ENCODE measurements at places on chromosomes 12 and 14.

- DNase-seq = no peak
Measured at GRCh38 chr12:1553536-1553935, 40.8 kb downstream of the FBXL14 start.

DNA sequence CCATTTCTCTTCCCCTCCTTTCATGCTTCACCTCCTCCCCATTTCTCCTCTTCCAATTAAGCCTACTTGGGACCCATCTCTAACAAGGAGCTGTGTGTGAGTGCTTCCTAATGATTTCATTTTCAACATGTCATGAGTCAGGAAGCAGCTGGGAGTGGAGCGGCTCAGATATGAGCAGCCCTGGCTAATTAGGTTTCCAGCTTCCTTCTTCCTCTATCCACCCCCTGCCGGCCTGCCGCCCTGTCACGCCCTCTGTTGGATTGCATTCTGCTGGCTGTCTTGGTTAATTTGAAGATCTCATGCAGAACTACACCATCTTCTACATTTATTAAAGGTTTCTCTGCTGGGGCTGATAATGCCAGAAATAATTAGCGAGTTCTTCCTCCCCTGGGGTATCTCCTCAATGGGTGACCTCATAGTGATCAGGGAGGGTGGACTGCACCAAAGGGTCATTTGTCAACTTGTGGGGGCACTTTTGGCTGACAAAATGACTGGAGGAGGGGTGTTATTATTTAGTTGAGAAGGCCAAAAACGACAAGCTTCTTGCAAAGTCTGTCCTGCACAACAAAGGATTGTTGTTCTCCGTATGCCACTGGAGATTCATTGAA, 300.9 kb upstream of the SRRM4 start:
- no peak for DNase-seq

DNA sequence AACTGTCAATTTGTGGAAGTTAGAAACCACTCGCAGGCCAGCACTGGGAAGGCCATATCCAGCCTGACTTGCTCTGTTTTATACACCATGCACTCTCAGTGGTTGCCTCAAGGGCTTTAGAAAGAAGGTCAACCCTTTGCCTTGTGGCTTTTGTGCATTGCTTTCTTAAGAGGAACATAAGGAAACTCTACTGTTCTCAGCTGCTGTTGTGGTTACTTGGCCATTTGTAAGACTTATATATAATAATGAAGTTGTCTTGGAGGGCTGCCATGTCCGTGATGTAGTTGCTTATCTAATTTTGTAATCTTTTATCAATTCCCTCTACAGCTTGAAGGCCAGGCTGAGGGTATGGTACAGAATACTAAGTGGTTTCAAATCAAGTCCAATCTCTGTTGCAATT, 637.8 kb downstream of the DIO2 start:
- no peak for DNase-seq

DNA sequence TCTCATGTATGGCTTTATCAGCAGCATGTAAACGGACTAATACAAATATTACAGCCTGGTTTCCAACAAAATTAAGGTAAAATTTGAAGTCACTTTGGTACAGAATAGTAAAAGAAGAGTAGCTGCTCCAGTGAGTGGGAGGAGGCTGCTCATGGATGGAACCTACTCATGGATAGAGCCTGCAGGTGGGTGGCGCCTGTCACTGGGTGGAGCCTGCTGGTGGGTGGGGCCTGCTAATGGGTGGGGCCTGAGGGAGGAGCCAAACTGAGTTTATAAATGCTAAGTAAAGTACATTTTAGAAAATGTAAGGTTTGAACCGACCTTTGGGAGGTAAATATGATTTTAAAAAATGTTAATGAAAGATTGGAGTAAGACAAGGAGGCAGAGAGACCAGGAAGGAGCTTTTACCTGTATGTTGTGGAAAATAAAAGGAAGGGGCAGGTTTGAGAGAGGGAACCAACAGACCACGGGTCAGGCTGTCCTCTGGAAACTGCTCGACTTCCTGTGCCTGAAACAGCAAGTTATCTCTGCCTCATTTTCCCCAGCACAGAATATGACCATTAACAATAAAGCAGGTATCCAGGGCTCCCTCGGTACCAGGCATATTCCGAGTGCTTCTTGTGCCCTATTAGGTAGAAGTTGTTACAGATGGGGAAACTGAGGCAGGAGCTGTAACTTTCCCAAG, 55.9 kb upstream of the SEL1L start:
- DNase-seq = no peak

- DNase-seq = no peak
Measured at GRCh38 chr12:42893803-42894202, 304.3 kb upstream of the PRICKLE1 start.

DNA sequence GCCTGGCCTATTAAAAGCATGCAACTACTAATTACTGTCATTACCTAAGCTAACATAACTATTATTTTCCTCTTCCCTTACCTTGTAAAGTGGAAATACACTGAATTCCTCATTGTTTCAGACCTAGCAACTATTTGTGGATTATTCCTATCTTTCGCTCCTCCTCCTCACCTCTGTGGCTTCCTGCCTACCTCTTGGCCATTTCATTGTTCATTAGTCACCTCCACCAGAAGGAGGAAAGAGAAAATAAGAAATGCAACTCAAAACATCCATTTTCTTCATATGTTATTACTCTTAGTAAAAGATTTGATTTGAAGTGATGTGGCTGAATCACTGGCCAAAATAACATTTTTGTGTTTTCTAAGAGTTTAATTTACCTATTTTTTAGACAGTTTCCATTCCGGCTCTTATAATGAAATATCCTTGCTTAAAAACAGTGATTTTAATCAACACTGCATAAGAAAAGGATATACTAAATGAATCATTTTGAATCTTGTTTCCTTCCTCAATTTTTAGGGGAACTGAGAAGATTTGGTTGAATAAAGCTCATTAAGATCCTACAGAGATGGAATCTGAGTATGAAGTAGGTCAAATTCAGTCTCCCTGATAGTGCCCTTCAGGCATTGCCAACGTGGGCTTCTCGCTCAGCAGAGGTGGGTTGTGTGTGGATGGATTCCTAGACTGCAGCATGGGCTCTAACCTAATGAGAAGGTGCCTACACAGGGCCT, 27.6 kb upstream of the ARHGAP5 start:
- DNase-seq = no peak

DNA sequence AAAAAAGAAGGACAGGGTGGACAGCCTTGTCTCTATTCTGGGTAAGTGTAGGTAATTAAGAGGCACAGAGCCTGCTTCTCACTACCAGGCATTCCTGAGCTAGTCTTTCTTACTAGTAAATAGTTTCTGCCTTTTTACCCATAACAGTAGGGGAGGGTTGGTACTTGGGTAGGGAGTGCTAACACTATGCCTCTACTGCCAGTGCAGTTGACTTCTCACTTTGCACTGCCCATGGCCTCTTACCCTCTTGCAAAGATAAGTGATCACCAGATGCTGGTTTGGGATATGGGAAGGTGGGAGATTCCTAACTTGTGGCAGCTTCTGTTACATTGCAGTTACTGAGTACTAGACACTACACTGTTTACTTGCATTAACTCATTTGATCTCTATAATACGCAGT, 11.6 kb downstream of the AHSA1 start:
- DNase-seq = no peak

GRCh38 chr12:48442179-48442847, 30.0 kb upstream of the ANP32D start:
- DNase-seq = no peak

DNA sequence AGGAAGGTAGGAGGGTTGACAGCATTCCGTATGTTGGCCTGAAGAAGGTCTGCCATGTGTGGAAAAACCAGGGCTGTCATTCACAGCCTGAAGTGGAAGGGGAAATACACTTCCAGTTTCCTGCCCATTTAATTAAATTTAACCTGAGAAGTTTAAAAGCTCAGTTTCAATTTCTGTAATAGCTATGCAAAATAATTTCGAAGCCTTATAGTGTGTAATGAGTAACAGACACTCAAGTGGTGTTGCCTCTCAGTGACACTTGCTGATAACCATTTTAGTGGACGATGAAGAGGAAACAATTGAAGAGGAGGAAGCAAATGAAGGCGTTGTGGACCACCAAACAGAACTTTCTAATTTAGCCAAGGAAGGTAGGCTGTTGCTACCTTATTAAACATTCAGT, 44.8 kb downstream of the EP400 start:
- no peak for DNase-seq

Measured in left renal pelvis (tissue), 4 donors.